ENCODE measurements at places on chromosomes 5 and 9.
A peak's percentile ranks its signal among the peaks of the same experiment; 100 is the strongest.

DNA sequence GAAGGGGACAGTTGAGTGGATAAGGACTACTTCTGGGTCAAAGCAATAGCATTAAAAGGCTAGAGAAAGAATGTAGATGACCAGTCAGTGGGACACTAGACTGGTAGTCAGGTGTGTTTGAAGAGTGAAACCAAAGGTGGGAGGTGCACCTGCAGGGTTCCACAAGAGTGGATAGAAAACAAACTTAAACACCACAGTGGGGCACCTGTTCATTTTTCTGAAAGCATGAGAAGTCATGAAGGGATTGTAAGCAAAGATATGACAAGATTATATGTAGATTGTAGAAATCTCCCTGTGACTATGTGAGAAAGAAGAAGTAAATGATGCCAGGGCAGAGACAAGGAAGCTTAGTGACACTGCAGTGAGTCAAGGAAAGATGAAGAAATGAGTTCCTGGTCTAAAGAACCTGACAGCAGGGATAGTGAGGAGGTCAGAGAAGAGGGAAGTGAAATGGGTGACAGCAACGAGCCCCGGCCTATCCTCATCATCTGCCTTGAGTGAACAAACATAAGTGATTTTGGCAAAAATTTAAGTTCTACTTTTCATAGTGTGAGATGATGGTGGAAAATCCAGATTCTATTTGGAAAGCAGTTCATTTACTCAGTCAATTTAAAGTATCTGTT is 296.9 kb downstream of the TLE4 start:
- DNase-seq = no peak

DNA sequence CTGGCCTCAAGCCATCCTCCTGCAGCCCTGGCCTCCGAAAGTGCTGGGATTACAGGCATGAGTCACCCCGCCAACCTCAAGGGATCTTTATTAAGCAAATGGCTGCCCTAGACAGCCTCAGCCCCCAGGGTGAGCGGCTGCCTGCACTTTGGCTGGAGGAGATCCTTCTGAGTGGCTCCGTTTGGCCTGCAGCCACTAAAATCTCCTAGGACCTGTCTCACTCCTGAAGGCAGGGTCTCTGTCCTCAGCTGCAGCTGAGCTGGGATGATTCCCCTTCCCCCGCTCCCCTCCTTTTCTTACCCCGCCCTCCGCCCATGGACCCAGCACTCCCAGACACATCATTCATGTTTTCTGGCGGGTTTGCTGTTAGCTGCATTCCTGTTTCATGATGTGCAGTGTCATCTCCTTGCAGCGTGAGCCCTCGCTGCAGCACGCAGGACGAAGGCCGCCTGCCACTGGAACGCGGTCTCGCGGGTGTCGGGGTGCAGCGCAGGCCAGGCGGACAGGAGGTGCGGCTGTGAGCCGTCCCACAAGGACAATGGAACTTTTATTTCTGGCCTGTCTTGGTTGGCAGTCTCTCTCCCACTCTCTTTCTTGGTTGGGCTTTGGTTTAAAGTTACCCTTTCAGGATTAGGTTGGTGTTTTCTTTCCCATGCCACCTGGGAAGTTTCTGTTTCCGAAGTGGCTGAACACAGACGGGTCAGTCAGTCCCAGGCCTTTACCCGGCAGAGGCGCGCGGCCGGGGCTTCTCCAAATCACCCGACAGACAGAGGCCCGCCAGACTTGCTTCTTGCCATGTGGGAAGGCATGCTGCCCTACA is 137.1 kb downstream of the FOXD1 start:
- peak; percentile 34 for DNase-seq

DNA sequence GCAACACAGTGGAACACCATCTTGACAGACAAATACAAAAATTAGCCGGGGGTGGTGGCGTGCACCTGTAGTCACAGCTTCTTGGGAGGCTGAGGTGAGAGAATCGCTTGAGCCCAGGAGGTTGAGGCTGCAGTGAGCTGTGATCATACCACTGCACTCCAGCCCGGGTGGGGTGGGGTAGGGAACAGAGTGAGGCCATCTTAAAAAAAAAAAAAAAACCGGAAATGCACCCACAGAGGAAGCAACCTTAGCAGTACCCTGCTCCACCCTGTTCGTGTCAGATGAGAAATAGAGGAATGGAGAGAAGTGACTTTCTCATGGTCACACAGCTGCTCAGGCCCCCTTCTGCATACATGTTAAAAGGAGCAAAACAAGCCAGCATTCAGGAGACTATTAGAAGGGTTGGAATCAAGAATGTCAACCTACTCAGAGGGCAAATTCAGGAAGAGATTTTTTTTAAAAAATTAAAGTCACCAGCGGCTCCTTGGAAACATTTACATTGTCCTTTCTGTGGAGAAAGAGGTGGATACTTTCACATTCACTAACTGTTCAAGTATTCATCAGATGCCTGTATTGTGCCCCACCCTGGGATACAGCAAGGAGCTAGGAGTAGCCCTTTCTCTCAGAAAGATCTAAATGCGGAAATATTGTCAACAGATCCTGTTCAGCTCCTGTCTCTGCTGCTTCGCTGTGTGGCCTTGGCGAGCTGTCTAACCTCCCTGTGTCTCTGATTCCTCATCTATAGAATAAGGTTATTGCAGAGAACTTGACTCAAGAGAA is 41.0 kb downstream of the CYFIP2 start:
- no peak for DNase-seq

- no peak for DNase-seq
These were observed 46.9 kb downstream of the ADAMTS2 start for GRCh38 chr5:179298181-179298993.

- DNase-seq = no peak
These were observed 504.5 kb downstream of the NFIB start for GRCh38 chr9:13809401-13809800.

DNA sequence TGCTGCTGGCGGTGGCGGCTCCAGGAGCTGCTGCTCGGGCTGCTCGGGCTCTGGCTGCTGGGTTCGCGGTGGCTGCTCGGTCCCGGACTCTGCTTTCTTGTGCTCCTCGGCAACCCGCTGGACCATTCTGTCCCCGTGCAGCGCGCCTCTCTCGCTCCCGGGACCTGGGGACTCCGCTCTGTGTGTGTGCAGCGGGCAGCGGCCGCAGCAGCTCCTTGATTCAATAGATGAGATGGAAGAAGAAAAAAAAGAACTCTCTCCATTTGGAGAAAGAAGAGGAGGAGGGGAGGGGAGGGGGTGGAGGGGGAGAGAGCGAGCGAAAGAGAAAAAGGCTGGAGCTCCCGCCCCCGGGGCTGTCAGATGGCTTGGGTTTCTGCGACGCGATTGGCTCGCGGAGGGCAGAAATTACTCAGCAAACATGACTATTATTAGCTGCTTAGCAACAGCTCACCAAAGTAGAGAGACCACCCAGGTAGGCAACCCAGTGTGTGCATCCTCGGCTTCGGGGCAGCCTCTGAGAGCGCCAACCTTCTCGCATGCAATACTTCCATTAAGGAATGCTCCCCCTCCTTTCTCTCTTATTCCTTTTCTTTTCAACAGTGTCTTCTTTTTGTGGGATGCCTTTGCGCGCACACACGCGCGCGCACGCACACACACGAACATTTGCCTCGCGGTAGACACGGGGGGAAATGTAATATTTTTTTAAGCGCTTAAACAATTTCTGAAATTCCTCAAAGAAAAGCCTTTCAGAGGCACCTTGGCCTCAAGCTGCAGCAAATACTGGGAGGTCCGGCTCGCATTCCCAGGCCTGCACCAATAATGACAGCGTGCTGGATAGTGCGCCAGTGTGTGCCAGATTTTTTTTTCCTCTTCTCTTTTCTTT is 7.6 kb downstream of the PTCH1 start:
- peak; percentile 87 for DNase-seq

- no peak for DNase-seq
These were observed 20.3 kb downstream of the PAIP2 start for GRCh38 chr5:139361835-139362429.

- DNase-seq = no peak
These were observed 35.2 kb upstream of the ADAMTS2 start for GRCh38 chr5:179380211-179381035.

- peak; percentile 52 for DNase-seq
These were observed 14.4 kb upstream of the SPINK4 start for GRCh38 chr9:33225319-33226147.

- no peak for DNase-seq
These were observed 111.2 kb downstream of the SMARCA2 start for GRCh38 chr9:2126331-2126803.

DNA sequence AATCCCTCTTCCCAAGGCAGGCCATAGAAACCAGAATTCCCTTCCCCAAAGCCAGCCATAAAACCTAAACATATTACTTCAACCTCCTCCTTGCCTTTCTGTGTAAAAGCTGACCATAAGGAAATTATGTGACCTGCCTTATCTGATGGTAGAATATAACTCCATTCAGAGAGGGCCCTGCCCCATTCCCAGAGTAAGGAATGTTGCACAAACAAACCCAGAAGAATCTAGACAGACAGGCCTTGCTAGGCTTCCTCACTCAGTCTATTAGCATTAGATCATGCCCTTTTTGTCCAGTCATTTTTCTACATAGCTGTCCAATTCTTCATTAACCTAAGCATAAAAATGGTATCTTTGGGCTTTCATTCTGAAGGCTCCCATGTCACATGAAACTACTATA is 17.8 kb upstream of the IFNB1 start:
- no peak for DNase-seq

DNA sequence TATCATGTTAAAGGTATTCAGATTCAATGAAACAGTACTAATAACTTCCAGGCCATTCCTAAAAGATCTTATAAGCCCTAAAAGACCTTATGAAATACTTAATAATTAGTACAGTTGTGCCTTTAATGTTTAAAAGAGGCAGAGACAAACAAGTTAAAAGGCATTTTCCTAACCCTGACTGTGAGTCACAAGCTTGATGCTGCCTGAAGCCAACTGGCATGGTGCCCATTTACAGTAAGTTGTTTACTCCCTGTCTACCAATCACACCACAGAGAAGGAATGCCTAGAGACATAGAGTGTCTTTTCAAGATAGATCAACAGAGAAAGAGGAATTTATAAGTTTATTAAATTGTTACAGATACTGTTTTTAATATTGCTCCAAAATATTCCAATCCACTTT is 47.8 kb downstream of the NR3C1 start:
- DNase-seq = no peak

GRCh38 chr5:107155707-107156106 is 515.0 kb downstream of the EFNA5 start:
- DNase-seq = no peak

DNA sequence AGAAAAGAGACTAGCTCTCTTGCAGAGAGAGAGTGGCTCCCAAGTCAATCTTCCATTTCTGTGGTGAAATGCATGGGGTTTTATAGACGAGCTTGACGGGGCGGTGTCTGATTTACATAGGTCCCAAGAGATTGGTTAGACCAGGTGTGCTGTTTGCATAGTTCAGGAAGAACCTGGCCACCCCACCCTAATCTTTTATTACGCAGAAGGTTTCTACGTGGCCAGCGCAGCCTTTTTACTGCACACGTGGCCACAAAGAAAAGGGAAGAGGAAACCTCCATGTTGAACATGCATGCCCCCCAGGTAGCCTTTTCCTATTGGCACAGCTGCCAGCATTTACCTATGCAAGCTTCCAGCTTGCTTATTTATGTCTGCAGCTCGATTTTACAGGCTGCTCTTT is 92.1 kb downstream of the CAVIN4 start:
- DNase-seq = no peak

DNA sequence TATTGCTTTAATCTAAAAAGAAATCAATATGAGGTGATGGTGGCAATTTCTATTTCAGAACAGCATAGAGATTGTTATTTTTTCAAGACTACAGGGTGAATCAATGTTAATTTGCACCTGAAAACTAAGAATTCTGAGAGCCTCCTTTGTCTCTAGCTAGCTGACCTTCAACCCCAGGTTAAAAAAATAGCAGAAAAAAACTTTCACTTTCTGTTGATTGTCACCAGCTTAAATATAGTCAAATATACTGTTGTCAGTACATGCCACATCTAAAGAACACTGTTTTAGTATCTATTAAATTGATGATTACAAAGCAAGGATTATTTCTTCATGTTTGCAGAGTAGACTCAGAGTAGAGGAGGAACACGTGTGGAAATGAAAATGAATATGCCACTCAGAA is 1371.4 kb downstream of the MAT2B start:
- DNase-seq = no peak

DNA sequence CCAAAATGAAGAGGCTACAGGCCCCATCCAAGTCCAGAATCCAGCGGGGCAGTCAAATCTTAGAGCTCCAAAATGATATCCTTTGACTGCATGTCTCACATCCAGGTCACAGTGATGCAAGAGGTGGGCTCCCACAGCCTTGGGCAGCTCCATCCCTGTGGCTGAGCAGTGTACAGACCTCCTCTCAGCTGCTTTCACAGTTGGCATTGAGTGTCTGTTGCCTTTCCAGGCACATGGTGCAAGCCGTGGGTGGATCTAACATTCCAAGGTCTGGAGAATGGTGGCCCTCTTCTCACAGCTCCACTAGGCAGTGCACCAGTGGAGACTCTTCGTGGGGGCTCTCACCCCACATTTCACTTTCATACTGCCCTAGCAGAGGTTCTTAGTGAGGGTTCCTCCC is 120.7 kb downstream of the GIN1 start:
- no peak for DNase-seq

- DNase-seq = no peak
These were observed 161.6 kb upstream of the IER5L start for GRCh38 chr9:129339539-129340157.

GRCh38 chr5:122576256-122577016 is 198.4 kb upstream of the SNX2 start:
- DNase-seq = no peak

DNA sequence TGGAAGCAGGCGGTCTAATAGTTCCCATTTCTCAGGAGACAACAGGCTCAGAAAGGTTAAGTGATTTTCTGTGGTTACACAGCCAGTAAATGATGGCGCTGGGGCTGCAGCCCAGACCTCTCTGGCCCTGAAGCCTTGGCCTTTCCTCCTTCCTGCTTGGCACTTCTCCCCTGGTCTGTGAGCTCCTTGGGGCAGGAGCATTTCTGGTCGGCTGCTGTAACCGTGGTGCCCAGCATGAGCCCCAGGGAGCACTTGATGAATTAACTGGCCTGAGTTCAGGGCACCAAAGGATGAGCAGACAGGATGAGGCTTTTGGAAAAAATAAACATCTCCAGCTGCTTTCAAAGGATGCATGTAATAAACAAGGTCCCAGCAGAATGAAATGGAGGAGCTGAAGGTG is 30.2 kb downstream of the CDHR2 start:
- DNase-seq = no peak

- DNase-seq = no peak
These were observed 27.1 kb downstream of the HRH2 start for GRCh38 chr5:175684931-175685330.

- DNase-seq = no peak
These were observed 17.9 kb downstream of the COL27A1 start for GRCh38 chr9:114172981-114173833.

DNA sequence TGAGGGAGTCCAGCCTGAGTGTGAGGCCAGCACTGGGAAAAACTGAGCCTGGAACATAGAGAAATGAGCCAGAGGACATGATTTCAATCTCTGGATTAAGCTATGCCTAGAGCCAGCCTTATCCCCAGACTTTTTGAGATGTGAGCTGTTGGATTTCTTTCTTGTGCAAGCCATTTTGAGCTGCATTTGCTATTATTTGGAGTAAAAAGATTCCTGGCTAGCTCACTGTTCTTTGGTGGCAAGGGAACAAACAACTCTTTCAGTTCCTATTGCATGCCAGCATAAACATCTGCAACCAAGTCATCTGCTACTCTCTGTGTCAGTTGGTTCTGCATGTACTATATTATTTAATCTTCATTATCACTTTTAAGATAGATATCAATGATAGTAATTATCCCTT is 70.1 kb upstream of the MAN2A1 start:
- DNase-seq = no peak

GRCh38 chr5:31781772-31782171 is 142.8 kb downstream of the PDZD2 start:
- no peak for DNase-seq

GRCh38 chr5:132774896-132775295 is 2.1 kb downstream of the SEPTIN8 start:
- no peak for DNase-seq

- DNase-seq = no peak
These were observed 79.8 kb downstream of the MROH2B start for GRCh38 chr5:40991168-40991980.

All from WTC11 (cell line).